NCI-H187 treated with DMSO at 0.1 percent for 48 hours (cell line): ENCODE measurements at places on chromosomes 7 and 10.

GRCh38 chr10:370449-370825, 235.2 kb downstream of the ZMYND11 start:
- no peak for DNase-seq

DNA sequence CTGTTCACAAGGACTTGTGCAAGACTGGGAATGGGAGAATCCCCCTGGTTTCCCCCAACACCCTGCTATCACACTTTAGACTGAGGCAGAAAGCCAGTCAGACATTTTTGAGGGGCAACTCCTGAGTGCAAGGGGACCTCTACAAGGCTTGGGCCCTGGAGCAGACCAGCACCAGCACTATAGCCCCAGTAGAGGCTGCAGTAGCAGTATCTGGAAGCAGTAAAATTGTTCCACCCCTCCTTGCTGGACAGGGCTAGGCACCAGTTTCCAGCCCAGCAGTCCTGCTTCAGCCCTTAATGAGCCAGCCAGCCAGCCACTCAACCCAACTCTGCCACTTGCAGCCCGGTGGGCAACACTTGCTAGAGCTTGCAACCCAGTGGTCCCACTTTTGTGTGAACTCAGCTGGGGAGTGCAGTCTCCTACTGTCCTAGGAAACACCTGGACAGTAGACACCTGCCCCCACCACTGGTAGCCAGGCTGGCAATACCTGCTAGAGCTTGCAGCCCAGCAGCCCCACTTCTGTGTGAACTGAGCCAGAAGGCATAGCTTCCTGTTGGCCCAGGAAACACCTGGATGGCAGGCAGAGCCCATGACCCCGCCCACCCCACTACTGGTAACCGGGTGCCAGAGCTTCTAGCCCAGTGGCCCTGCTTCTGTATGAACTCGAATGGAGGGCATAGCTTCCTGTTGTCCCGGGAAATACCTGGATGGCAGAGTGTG, 65.0 kb downstream of the FBXL13 start:
- no peak for DNase-seq

DNA sequence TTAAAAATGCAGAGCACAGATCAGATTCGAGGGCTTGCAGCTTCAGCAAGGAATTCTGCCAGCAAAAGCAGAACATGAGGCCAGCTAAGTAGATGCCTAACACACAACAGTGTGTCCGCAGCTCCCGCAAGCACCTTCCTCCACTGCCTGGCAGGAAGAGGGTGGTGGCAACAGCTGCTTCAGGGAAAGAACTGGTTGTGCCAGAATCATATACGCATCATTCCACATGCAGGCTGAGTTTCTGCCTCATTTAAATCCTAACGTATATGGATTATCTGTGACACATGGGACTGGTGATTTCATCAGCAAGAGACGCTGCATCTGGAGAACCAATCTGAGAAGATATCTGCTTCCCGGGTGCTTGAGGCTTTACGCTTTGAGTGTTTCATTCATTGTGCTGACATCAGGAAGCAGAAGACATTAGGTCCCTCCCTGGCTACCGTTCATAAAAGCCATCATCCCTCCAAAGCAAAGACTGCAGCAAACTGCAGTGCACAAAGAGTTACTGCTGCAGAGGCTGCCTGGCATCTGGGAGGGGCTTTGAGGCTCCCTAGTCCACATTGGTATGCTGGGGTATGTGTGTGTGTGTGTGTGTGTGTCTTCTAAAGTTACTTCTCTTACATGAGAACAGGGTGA, 78.8 kb downstream of the FAM13C start:
- DNase-seq, result no peak

DNA sequence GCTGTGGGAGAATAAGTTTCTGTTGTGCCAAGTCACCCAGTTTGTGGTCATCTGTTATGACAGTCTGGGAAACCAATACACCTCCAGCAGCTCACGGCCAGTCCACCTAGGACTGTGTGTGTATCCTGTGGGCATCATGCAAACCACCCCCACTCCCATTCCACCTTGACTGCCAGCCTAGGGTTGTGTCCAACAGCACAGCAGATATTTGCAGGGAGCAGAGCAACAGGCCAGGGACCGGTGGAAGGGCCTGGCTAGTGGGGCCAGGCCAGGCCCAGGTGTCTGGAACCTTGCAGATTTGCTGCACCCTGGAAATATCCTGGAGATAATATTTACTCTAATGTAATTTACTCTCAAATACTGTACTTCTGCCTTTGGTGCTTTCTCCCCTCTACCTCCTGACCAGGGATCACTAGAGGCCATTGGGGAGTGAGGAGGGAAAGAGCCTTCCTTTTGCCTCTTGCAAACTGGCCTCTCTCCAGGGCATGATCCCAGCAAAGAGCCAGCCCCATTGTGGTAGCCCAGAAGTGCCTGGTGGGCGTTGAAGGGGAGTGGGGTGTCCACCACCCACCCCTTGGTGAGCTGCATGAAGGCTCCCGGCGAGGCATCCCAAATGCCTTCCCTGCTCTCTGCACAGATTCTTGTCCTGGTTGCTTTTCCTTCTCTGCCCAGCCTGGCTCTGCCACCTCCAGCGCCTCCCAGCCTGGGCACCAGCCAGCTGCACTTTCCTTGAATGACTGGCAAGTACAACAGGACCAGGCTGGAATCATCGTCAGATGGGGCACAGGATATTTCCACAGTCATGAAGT, 15.2 kb upstream of the TPST1 start:
- no peak for DNase-seq

- DNase-seq, result no peak
These were observed 9.4 kb upstream of the TMEM168 start for GRCh38 chr7:112799448-112800120.

DNA sequence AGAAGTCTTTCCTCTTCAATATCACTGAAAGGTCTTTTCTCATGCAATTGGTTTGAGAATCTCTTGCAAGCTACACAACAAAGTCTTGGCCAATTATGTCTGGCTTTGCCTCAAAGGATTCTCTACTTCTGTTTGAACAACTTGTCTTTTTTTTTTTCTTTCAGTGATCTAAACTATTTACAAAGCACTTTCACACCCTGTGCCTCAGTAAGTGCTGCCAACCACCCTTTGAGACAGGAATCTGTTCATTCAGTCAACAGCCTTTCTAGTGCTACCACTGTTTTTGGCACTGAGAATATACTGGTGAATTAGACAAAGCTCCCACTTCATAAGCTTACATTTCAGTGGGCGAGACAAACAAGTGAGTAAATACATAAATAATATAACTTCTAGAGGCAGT, 26.9 kb upstream of the SDK1 start:
- peak; percentile 39 for DNase-seq

DNA sequence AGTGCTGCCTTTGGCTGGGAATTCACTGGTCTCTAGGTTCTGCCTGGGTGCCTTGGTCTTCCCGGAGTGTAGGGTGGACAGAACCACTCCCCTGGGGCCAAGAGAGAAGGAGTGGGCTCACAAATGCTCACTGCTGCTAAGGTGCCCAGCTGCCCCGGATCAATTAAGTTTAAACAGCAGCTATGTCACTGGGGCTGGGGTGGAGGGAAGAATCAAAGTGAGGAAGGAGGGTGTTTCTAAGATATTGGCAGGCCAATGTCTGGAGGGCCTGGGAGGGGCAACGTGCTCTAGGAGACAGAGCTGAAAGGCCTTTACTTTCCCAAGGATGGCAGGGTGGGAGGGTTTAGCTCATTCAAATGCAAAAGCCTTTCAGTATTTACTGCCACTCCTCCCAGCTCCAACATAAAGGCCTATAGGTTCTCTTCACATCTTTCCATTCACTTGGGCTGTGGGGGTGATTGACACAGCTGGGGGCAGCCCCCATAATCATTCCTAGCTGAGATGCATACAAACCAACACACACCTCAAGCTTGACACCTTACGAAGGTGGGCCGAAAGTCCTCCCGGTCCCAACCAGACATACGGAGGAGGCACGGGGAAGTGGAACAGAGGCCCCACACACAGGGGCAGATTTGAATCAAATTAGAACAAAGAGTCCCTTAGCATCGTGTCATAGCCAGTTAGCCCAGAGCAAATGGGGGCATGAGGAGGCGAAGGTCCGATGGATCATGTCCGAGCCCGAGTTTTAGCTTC, 108.0 kb upstream of the EFCAB10 start:
- DNase-seq, result no peak

GRCh38 chr10:17563452-17563851, 53.7 kb downstream of the HACD1 start:
- no peak for DNase-seq

DNA sequence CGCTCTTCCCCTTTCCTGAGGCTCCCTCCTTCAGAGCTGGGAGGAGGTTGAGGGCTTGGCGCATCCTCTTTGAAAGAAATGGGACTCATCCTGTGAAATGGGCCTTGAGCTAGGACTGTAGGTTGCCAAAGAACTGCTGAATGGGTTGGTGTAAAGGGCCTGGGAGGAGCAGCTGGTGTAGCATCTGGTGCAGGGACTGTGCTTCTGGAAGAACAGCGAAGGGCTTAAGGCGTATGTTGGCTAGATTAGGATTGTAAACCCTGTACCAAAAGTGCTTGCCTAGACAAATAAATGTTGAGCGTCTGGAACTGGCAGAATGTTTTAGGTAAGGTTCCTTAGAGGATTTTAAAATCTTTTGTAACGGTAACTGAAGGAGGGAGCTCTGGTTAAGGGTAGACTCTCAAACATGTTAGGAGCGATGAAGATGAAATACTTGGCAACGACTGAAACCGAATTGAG, 563 bp downstream of the STAM start:
- no peak for DNase-seq

- DNase-seq, result no peak
These were observed 73.0 kb upstream of the CABCOCO1 start for GRCh38 chr10:61589547-61590243.

DNA sequence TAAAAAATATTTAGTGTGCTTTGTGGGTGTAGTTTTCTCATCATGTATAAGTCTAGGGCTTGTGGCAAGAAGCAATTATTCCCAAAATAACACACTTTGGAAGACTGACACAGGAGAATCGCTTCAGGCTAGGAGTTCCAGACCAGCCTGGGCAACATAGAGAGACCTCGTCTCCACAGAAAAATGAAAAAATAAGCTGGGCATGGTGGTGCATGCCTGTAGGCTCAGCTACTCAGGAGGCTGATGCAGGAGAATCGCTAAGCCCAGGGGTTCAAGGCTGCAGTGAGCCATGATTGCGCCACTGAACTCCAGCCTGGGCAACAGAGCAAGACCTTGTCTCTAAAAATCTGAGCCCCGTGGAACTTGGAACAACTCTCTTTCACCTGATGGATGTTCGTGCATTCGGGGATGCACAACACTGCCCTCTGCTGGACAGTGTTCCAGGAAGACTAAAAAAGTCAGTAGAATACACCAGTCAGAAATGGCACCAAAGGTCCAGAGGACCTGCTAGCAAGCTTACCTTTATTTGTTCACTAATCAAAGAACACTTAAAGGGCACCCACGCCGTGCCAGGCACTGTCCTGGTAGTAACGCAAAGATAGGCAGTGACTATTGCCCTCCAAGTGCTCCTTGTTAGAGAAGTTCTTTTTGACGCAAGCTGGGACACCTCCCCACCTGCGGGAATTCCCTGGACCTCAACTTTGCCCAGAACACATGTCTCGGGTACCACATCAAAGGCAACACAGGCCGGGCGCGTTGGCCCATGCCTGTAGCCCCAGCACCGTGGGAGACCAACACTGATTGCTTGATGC, 81.9 kb upstream of the CALN1 start:
- DNase-seq, result peak; percentile 9

- DNase-seq, result no peak
These were observed 78.1 kb downstream of the FZD1 start for GRCh38 chr7:91342346-91342745.

DNA sequence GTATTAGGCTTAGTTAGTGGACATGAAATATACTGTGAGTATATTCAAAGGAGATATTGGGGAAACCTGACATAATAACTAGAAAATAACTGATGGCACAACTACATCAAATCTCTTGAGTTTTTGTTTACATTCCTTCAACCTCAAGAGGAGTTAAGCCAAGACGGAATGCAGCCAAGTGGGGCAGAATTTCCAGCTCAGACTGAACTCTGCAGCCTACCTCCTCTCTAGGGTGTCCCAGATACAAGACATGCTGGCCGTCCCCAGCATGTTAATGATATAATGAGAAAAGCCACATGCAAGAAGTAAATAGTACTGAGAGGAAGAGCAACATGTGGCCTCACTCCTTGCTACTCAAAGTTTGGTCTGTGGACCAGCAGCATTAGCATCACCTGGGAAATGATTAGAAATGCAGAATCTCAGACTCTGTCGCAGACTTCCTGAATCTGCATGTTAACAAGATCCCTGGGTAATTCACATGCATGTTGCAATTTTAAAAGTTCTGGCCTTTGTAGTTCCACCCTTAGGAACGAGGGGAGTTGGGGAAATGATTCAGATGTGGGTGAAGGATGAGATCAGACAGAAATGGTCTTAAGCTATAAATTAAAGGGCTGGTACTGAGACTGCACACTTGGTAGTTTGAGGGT, 118.4 kb upstream of the CACUL1 start:
- DNase-seq, result no peak

DNA sequence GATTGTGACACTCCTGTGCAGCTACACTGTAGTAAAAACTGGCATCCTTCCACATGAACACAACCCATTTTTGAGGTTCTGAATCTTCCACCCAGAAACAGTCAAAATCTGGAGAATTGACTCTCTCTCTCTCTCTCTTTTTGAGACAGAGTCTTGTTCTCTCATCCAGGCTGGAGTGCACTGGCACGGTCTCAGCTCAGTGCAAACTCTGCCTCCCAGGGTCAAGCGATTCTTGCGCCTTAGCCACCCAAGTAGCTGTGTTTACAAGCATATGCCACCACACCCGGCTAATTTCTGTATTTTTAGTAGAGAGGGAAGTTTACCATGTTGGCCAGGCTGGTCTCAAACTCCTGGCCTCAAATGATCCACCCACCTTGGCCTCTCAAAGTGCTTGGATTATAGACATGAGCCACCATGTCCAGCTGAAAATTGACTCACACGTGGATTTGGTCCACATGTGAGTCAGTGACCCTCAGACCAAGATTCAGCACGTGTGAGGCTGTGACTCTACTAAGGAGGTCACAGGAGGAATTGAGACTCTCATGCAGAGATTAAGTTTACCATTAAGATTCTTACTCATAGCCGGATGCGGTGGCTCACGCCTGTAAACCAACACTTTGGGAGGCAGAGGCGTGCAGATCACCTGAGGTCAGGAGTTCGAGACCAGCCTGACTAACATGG, 12.1 kb upstream of the ZNF107 start:
- DNase-seq, result no peak
